HCEC 1CT (cell line): ENCODE measurements at places on chromosomes 1 and 21.

DNA sequence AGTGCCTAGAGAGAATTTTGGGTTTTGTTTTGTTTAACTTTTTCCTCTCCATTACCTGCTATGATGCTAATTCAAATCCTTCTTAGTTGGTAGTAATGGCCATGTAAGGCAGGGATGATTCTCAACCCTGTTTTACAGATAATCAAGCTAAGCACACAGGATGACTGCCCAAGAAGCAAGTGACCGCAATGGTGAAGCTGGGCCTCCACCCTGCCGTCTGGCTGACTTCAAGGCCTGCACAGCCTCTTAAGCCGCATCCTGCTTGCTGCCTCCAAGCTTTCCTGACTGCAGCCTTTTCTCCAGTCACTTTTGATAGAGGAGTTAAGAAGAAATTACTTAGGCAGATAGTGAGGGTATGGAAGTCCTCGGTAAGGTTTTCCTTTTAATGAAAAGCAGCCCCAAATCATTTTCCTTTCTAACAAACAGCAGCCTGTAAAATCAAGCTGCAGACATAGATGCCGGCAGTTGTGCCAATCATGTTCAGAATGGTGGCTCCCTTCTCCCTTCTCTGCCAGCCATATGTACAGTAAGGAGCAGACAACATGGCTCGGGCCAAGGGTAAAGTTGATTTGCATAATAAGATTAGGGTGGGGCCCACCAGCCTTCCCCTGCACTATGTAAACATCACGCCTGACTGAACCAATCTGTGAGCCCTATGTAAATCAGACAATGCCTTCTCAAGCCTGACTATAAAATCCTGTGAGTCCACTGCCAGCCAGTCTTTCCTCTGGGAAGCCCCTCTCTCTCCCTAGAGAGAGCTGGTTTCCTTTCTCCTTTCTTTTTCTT lies 8.8 kb upstream of the CTBS start:
- DNase-seq, result no peak

DNA sequence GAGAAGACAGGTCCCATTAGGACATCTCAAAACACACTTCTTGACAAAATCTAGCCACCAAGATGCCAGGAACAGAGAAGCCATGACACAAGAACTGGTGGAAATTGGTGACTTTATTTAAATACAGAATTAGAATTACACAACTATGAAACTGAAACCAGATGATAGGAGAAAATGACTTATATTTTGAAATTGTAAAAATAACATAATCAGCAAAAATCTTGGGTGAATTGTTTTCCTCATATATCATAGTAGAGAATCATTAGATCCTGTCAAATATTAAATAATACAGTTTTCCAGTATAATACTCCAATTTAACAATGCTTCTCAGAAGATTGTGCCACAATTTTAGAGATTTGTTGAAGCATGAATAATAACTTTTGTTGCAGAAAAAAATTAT lies 81.5 kb upstream of the MROH9 start:
- DNase-seq, result no peak

- DNase-seq, result no peak
Observed at GRCh38 chr1:201261771-201262547, 21.3 kb upstream of the PKP1 start.

DNA sequence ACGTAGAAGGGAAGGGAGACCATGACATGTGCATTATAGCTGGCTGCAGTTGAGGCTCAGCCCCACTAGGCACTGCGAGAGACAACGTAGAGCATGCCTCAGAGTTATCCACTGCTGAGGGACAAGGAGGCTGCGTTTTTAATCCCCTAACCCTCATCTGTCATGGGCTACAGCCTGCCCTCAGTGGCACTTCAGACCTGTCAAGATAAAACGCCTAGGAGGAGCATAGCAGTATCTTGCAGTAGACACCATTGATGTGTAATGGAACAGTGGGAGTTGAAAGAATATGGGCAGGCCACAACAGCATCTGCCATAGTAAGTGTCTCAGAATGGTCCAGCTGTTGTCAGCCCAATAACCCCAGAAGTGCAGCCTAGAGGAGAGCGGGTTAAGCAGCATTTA lies 307.0 kb upstream of the PTBP2 start:
- no peak for DNase-seq

DNA sequence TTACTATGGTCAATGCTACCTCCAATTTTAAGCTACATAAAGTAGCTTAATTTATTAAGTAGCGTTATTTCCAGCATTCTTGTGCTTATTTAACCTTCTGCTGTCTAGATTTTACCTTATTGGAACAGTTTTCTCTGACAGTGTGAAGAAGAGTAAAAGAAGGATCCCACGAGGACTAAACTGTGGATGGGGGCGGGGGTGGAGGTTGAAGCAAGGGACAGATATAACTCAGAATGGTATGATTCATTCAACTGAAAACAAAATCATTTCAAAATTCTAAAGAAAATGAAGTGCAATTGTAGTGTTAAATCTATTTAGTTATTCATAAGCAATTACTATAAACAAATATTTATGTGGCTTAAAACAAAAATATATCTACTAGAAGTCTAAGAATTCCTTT lies 11.5 kb upstream of the VAV3 start:
- DNase-seq, result no peak

DNA sequence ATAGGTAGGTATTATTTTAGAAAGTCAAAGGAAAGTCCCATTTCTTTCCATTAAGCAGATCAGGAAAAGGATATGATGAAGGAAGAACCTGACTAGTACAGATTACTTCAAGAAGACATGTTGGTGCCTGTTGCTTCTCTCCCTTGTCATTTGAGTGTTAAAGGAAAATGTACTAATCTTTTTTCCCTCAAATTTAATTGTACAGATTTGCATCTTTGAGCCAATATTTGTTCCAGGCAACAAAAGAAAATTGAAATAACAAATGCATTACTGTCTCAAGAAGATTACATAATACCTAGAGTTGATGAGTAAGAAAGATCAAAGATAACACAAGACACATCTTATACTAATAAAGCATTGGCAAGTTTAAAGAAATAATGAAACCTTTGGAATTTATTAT lies 566.9 kb upstream of the ZP4 start:
- DNase-seq, result no peak

- no peak for DNase-seq
Observed at GRCh38 chr21:42495765-42496119, 282 bp downstream of the RSPH1 start.

DNA sequence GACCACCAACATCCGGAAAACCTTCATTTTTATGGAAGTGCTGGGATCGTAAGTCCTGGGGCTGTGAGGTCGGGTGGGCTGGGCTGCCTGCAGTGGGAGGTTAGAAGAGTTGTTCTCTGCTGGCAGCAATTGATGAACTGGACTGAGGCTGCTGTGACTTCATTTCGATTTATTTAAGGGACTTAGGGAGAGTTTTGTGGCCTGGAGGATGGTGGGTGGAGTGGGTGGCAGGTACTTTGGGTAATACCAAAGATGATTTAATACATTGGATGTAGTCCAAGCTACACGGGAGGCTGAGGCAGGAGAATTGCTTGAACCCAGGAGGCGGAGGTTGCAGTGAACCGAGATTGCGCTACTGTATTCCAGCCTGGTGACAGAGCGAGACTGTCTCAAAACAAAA lies 11.5 kb downstream of the CAMK1G start:
- no peak for DNase-seq

DNA sequence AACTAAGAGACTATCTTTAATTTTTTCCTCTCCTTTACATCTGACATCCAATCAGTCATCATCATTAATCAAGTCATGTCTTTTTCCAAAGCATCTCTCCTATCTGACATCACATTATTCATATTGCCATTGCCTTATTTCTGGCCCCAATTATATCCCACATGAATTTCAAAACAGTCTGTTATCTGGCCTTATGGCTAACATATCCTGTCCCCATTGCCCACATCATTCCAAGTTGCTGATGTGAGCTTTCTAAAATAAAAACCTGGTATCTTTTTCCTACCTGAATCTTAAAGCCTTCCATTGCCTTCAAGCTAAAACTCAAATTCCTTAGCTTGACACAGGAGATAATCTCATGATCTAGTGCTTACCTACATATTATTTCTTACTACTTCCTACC lies 283.9 kb downstream of the LRRC40 start:
- no peak for DNase-seq

DNA sequence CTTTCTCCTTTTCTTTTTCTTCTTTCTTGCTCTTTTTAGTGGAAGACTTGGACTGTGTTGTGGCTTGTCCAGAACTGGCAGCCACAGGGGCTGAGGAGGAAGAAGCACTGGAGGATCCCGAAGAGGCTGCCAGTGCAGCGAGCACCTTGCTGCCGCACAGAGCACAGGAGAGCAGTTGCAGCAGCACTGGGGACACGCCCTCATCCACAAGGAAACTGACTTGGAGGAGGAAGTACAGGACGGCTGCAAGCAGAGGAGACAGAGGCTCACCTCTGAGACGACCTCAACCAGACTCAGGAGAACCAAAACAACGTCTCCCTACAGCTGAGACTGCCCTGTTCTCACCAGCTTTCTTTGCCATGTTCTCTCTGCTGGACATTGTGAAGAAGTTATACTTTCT lies 88.9 kb downstream of the UBR4 start:
- no peak for DNase-seq

DNA sequence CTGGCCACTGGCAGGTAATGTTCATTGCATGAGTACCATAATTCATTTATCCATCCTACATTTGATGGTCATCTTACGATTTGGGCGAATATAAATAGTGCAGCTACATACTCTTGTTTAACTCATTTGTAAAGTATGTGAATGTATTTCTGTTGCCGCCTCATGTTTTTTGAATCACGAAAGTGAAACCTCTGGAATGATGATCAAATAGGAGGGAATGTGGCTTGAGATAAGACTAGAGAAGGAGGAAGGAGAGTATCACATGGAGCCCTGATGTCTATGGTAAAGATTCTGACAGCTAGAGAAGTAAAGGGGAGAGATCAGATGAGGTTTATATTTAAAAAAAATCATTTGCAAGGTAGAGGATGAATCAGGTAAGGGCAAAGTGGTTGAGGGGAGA lies 8.0 kb downstream of the MRPS14 start:
- peak; percentile 80 for DNase-seq

GRCh38 chr21:19547951-19548840 lies 1144.6 kb upstream of the TMPRSS15 start:
- DNase-seq, result no peak

DNA sequence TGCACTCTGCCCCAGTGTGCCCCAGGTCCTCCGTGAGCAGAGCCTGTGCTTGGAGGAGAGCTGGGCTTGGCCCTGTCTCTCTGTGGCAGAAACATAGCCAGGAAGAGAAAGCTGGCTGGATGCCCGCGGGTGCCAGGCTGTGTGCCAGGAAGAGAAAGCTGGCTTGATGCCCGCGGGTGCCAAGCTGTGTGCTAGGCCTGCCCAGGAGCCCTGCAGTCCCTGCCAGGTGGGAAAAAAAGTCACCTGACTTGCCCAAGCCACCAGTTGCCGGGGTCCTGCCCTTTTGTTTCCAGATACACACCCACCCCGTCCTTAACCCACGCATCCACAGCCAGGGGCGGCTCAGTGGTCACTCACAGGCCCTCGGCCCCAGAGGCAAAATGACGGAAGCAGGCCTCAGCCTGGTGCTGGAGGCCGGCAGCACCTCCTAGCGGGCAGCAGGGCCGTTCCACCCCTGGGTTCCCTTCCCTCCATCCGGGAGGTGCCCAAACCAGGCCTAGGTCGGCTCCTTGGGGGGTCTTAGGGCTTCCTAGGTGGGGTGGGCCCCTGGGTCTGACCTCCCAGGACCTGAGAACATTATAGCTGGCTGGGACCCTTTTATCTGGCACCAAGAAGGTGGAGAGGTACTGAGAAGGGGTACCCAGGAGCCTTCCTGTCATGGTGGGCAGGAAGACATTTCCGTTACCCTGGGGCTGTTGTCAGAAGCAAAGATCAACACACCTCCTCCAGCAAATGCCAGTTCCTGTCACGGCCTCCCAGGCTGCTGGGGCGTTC lies 9.1 kb downstream of the ITGB2 start:
- no peak for DNase-seq

- no peak for DNase-seq
Observed at GRCh38 chr1:239317948-239318347, 68.4 kb upstream of the CHRM3 start.

DNA sequence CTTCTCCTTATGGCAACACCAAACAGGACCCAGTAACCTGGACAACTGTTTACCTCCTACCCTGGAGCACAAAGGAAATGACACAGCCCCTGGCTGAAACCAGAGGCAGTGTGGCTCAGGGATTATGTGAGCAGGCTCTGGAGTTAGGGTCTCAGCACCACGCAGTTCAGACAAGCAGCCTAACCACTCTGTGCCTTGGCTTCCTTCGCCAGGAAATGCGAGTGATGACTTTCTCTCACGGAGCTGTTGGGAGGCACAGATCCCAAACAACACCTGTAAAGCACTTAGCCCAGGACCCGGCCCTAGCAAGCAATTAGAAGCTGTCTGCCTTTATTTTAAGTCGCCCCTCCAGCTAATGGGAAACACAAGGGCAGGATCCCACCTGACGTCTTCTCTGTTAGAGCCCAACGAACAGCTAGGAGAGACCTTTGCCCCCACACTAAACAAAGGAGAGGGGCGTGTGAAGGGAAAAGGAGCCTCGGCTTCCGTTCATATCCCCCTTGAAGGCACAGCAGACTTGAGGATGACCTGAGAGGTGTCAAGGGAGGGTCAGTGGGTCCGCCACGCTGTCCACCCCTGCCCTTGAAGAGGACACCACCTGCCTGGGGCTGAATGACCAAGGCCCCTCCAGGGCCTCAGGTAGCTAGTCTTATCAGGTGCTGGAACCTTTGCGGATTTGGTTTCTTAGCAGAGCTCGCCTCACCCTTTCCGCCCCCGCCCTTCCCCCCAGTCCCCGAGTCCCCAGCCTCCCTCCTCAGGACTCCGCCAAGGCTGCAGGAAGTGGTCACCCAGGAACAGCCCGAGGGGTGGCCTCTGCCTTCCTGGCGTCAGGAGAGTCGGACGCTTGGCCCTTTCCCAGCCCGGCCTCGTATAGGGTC lies 860 bp downstream of the TMEM63A start:
- DNase-seq, result peak; percentile 48

DNA sequence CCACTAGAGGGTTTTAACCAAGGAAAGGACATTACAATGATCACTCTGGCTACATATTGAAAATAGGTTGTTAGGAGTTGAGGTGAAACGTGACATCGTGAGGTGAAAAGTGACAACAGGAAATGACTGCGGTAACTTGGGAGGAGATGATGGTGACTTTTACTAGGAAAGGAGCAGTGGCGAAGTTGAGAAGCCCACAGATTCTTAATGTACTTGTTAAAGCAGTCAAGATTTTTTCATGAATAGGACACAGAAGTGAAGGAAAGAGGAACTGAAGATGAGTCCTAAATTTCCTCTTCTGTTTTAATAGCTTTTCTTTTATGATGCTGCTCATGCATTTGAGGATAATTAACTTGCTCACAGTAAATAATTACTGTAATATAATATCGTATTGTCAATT lies 59.5 kb downstream of the OMA1 start:
- no peak for DNase-seq
